ENCODE measurements at places on chromosomes 13 and 19. TPM values are rescaled to one million over a fixed set of nuclear protein-coding genes. Genes with fewer than 3 reads are reported as not detected.

MCEMP1 gene
- total RNA-seq: not detected

CYP4F2 gene
- not detected for total RNA-seq

GPC6 gene
- total RNA-seq: 11.0 TPM

STAP2 gene
- total RNA-seq: 28.8 TPM

DNA sequence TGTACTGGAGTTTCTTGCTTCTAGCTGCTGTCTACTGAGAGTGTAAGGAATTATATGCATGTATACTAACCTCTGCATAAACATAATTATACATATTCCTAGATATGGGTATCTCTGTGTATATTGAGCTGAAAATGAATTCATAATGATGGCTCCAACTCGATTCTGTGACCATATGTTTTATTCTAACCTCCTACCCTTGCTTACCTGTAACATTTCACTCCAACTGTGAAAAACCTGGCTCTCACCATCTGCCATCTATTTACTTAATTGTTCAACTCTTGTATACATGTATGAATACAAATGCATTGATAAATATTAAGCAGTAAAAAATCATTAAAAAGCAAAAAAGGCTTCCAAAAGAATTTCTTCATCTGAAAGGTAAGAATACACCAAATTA is 1729.5 kb upstream of the SPRY2 start:
- no peak for DNase-seq

- DNase-seq: no peak
These were observed 89.3 kb downstream of the SPACA7 start for GRCh38 chr13:112465251-112466131.

DNA sequence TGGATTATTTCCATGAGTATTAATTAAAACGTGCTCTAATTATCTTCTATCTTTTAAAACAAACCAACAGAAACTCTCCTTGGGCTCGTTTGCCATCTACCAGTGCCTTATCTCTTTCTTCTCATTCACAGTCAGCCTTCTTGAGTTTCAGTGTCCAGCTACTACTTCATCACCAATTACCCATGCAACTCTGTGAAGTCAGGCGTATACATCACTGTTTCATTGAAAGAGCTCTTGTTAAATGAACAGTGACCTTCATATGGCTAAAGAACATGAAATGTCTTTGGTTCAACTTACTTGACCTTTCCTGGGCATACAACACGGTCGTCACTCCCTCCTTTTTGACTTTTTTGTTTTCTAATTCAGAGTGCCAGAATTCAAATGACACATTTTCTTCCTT is 5.2 kb upstream of the IFT88 start:
- no peak for DNase-seq

DNA sequence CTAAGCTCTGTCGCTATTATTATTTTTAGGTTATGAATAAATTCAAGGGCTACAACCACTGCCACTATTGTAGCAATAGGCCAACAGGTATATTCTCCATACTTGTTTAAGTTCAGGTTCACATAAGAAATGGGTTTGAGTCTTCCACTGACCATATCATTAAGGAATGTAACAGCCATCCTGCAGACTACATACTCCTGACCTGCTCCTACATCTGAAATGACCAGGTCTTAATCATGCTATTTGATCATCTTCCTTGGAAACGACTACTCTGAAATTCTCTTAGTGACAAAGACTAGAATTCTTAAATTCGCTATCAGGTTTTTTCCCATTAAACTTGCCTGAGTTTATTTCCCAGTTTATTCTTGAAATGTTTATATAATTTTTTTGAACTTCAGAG is 66.8 kb downstream of the IPO5 start:
- DNase-seq: no peak

GRCh38 chr13:50015258-50015657 is at the start of gene KCNRG:
Gene KCNRG, plus strand, starts transcription at chr13:50015444. Its CDS starts 50 bp downstream, at chr13:50015494.
- DNase-seq: no peak
